A549 treated with CpdA at 1 μM for 4 hours (cell line): ENCODE measurements at places on chromosomes 11 and 22. TPM values are rescaled to one million over a fixed set of nuclear protein-coding genes. Genes with fewer than 3 reads are reported as not detected.

GNAZ gene
- total RNA-seq: 2.1 to 2.8 TPM (median 2.6 TPM) in 5 replicates

CEP126 gene
- total RNA-seq: 3.1 to 3.8 TPM (median 3.5 TPM) in 5 replicates

KRTAP5-10 gene
- not detected in 5 replicates for total RNA-seq

TIMM10B gene
- total RNA-seq: 26.4 to 35.2 TPM (median 33.0 TPM) in 5 replicates

WT1 gene
- 5.7 to 6.9 TPM (median 6.2 TPM) in 5 replicates for total RNA-seq

MYBPC3 gene
- 0.05 to 0.06 TPM (median 0.05 TPM) in 4 of 5 replicates, not detected in the other for total RNA-seq

CYP2D6 gene
- total RNA-seq: 0.30 to 0.81 TPM (median 0.54 TPM) in 5 replicates
